ENCODE measurements at places on chromosomes 4 and X.

- no peak for DNase-seq
Observed at GRCh38 chrX:12352922-12353321, 214.6 kb downstream of the FRMPD4 start.

- DNase-seq, result no peak
Observed at GRCh38 chrX:74292808-74293123, 11.2 kb upstream of the ZCCHC13 start.

GRCh38 chr4:53098681-53099121 is 236.6 kb downstream of the RASL11B start:
- DNase-seq, result no peak

DNA sequence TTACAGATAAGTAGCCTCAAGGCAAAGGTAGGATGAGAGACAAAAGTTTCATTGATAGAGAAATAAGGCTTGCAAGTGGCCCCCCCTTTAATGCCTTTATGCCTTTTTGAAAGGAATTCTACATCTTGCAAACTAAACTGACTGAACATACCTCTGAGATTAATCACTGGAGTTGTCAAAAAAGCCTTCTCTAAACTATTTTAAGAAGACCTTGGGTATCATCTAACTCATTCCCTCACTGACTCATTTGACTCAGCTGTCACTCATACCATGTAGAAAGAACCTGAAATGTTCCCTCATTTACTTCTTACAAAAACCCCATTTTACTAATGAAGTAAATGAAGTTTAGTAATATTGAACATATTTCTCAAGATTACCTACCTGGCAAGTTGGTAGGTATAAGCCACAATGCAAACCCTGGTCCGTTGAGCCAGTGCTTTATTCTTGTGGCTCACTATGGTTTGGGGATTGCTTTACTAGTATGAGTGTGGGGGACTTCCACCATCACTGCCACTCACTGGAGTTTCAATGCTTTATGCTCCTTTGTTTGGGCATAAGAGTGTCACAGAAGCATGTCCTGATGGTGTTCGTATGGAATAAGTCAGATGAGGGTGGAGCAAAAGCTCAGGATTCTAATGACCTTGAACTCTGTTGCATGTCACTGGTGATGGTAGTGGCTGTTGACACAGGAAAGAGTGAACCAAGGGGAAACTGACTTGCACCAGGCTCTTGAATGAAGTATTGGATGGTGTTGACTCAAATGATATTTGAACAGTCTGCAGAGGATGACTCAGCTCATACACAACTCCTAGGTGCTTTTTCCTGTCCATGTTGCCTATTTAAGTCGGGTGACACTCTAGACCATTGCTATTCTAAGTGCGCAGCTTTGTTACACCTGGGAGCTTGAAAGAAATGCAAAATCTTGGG is 305.5 kb upstream of the EMCN start:
- DNase-seq, result no peak

- DNase-seq, result no peak
Observed at GRCh38 chrX:39516427-39516841, 581.3 kb downstream of the BCOR start.

- no peak for DNase-seq
Observed at GRCh38 chr4:41728573-41728913, 20.0 kb downstream of the PHOX2B start.

DNA sequence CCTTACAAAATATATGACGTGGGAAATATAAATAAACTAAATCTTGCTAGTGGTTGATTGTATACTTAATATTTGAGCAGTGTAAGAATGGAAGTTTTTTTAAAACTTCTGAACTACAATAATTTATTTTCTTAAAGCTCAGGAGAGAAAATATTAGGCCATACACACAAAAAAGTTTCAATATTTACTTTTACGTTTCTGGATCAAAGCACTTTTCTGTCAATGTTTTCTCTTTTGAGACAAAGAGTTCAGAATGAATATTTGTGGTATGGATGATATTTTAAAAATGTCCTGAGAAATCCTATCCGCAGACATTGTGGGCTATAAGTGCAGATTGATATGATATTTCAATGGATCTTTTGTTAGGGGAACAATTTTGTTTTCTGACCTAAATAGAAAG is 109.9 kb downstream of the TLL1 start:
- no peak for DNase-seq

- DNase-seq, result no peak
Observed at GRCh38 chr4:77454858-77455257, 150.8 kb upstream of the CXCL13 start.

- no peak for DNase-seq
Observed at GRCh38 chrX:39158801-39159657, 357.8 kb downstream of the MID1IP1 start.

DNA sequence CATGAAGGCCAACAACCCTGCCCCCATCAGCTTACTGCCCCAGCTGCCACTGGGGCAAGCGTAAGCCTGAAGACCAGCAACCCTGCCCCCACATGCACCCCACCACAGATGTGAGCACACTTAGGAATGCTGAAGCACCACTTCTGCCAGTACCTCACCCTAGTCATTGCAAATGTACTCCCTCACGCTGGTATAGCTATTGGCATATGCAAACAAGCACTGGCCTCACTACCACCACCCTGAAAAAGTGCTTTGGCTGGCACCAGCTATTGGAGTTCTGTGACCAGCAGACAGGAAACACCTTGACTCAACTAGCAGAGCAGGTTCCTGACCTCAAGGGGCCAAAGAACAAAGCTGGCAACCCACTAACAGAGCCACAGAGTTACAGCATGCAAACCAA is 534.4 kb upstream of the POU3F4 start:
- DNase-seq, result no peak

GRCh38 chr4:154366956-154367355 is 124.6 kb downstream of the DCHS2 start:
- no peak for DNase-seq

DNA sequence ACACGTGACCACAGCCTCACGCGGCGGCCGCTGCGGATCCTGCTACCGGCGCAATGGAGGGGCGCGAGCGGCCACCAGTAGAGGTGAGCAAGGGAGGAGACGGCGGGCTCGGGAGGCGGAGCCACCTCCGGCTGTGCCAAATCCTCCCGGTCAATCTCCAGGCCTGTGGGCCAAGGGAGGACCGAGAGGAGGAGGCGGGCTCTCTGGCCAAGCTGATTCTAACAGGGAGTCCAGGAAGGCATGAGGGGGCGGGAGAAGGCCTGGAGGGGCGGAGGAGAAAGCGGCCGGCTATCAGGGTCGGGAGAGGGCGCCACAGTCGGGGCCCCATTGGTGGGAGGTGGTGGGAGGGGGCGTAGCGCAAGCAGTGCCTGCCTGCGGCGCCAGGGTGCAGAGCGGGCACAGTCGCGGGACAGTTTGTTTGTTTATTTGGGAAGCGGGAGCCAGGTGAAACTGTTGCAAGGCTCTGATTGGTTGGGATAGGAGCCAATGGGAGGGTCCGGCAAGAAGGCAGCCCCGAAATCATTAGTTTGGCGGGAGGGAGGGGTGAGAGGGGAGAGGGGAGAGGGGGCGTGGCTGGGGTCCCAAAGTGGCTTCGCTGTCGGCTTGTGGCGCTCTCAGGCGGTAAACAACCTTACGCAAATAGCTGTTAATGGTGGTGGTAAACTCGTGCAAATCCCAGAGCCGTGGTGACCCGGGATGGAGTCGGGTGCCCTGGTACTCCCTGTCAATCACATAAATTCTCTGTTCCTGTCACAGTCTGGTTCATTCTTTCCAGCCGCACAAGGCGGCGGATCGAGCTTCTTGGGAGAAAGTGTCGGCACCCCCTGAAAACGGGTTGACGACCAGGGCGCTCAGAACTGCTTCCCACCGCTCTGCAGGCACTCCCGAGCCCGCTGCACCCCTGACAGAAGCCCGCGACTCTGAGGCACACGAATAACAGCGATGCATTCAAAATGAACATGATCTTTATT is at the start of gene IRS4:
IRS4 (minus strand) TSS at position 55 of the 971 bp plus-strand sequence.
- no peak for DNase-seq

DNA sequence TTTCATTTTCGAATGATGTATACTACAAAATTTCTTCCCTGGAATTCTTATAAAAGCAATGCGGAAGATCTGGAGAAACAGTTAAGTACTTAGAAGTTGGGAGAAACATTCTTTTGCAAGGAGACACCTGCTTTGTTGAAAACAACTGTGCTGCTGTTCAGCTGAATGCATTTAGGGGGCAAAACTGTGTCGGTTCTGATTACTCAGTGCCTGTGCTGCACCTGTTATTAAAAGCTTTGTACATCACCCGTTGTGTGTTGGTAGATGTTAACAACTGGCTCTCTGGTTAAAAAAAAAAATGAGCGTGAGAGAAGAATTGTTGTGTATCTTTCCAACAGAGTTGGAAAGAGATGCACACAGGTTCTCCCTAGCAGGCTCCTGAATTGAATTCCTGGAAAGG is 184.1 kb upstream of the HHIP start:
- DNase-seq, result no peak

- DNase-seq, result no peak
Observed at GRCh38 chr4:2671267-2671895, 84.8 kb downstream of the TNIP2 start.

- DNase-seq, result peak; percentile 36
Observed at GRCh38 chr4:7802093-7802726, 137.5 kb downstream of the AFAP1 start.

DNA sequence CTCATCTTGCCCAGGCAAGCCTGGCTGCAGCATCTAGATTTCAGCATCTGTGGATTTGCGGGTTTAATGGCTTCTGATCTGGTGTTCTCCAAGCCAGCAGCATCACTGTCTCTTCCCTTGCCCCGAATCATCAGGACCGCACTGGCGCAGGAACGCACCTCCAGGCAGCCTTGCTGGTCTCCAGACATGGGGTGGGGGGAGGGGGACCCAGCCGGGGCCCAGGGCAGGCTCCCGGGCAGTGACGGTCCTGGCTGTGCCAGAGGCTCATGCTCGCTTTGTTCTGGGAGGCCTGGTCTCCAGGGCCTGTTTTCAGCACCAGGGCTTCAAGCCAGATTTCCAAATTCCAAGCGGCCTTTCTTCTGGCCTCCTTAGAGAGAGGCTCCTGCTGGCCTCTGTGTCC is 4.9 kb downstream of the CFAP99 start:
- no peak for DNase-seq

GRCh38 chr4:145755802-145756201 is 75.9 kb downstream of the C4orf51 start:
- no peak for DNase-seq

GRCh38 chr4:13244444-13244843 is 239.7 kb downstream of the RAB28 start:
- DNase-seq, result no peak

GRCh38 chrX:80807992-80808735 is 1.5 kb downstream of the BRWD3 start:
- peak; percentile 79 for DNase-seq

DNA sequence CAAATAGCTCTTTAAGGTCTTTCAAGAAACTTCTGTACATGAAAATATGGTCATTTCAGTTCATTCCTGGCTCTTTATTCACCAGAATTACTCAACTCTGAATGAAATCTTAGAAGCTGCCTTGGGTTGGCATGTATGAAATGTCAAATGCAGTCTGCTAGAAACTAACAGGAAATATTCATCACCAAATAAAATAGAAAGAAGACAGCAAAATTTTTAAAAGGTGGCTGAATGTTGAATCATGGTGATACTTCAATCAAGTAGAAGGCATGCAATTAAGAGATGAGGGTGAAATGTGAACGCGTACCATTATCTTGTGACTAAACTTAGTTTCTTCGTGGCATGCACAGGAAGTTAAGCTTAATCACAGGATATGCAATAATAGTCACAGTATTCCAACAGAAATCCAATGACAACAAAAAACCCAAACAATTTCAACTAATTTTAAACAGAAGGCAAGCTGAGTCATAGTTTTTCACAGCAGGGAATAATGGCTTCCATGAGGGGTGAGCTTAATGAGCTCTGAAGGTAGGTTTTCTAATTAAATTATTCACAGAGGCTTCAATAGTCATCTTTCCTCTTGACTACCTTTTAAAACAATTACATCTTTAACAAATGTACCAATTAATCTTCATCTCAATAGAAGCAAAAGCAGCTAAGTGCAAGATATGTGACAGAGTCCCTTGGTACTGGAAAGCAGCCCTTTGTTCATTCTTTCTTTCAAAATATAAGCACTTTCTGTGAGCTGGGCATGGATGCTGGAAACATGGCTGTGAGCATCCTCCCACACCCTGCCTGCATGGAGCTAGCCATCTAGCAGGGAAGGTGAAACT is 44.5 kb downstream of the SCFD2 start:
- DNase-seq, result no peak

DNA sequence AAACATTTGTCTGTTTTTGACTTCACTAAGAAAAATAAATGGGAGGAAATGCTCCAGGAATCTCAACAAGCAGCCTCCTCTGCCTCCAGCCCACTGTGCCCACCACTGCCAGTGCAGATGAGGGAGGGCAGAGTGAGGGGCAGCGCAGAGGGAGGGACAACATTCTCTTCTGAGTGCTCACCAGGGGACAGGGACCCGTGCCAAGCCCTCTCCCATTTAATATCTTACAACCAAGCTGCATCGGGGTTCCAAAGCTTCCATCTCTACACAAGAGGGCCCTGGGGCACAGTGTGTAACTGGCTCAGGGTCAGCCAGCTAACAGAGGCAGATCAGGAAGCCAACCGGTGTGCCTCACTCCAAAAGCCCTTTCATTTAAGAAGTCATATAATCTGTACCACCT is 120.4 kb downstream of the NSUN7 start:
- DNase-seq, result no peak

- no peak for DNase-seq
Observed at GRCh38 chr4:11426731-11427120, 2.0 kb downstream of the HS3ST1 start.

DNA sequence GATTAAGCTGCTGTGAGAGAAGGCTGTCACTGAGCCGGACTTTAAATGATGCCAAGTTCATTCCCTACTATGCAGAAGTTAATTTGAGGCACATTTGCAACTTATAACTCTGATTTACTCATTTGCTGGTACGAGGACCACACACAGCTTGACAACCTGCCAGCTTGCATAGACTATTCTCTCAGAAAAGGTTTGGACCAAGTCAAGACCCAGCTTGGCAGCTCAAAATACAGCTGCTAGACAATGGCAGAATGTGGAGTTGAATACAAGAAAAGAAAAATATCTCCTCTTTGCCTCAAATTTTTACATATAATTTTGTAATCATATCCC is 338.9 kb downstream of the DHX15 start:
- no peak for DNase-seq

- DNase-seq, result no peak
Observed at GRCh38 chrX:71454222-71454621, 78.7 kb upstream of the OGT start.

DNA sequence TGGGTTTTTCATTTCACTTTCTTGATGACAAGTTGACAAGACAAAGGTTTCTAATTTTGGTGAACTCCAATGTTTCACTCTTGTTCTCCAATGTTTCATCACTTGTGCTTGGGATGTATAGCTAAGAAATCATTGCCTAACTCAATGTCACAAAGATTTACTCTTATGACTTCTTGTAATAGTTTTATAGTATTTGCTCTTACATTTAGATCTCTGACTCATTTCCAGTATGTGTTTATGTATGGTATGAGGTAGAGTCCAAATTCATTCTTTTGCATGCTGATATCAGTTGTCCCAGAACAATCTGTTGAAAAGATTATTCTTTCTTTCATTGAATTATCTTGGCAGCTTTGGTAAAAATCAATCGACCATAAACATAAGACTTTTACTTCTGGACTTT is 12.2 kb upstream of the NWD2 start:
- no peak for DNase-seq

All from naive B cell (primary cell).